Stimulated activated CD8-positive, alpha-beta memory T cell treated with anti-CD3 and anti-CD28 coated beads, Interleukin-15, amount 100 ng/mL, for 4 hours (primary cell): ENCODE measurements at places on chromosomes 16 and 17.

DNA sequence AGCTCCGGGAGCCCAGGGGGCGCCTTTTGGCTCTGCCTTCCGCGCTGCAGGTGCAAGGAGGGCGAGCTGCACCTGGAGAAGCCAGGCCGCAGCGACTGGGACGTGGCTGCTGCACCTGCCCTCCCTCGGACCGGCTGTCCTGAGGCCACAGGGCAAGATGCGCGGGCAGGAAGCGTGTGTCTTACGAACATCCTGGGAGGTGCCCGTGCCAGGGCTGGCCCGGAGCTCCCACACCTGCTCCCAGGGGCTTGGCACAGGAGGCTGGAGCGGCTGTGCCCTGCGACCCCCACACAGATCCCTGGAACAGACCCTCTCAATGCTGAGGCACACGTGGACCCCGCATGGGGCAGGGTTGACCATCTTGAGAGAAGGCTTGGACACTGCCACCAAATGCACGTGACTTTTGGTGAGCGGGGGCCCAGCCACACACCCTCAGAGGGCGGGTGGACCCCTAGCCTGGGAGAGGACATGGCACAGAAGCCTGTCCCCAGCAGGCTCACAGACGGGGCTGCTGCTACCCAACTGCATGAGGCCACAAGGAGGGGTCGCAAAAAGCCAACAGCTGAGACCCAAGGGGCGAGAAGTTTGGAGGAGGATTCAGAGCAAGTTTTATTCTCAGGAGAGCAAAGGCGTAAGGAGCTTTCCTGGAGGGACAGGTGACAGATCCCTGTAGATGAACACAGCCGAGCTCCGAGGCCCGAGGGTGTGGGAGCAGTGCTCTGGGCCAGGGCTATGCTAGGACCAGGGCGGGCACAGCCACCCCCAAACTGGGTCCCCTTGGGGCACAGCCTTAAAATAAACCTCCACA, 11.4 kb downstream of the NDUFAF8 start:
- no peak for DNase-seq

DNA sequence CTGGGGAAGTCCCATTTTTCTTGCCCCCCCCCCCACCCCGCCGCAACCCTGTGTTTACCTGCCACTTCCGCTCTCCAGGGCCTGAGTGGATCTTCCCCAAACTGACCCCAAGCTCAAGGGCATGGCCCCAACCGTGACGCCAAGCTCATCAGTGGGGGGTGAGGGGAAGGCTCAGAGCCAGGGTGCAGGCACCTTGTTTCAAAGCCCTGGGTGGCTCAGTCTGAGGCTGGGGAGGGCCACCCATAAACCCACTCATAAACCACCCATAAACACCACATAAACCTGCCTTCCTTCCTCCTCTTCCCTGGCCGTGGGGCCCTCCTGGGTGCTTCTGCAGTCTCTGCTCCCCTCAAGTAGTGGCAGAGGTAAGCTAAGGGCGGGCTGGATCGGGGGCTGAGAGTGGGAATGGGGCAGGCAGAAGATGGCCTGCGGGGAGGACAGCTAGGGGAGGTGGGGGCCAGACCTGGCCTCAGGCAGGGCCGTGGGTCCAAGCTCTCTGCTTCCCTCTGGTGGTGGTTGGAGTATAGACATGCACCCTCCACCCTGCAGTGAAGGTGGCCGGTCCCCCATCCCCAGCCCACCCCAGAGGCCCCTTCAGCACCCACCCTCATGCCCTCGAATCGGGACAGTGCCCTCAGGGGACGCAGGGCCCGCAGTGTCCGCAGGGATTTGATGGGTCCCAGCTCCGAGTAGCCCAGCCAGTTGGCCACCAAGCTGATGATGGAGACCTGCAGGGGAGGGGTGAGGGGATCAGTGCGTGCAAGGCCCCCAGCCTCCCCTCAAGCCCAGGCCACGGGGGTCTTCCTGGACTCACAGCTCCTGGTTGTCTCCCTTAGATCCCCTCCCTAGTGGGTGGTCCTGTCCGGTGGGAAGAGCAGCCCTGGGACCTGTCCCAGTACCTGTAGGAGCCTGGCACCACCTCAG, 14.6 kb upstream of the CD79B start:
- peak; percentile 21 for DNase-seq

GRCh38 chr16:307691-308312, 24.8 kb downstream of the PDIA2 start:
- DNase-seq, result no peak

- no peak for DNase-seq
Measured at GRCh38 chr16:72923757-72924156, 124.2 kb downstream of the ZFHX3 start.

DNA sequence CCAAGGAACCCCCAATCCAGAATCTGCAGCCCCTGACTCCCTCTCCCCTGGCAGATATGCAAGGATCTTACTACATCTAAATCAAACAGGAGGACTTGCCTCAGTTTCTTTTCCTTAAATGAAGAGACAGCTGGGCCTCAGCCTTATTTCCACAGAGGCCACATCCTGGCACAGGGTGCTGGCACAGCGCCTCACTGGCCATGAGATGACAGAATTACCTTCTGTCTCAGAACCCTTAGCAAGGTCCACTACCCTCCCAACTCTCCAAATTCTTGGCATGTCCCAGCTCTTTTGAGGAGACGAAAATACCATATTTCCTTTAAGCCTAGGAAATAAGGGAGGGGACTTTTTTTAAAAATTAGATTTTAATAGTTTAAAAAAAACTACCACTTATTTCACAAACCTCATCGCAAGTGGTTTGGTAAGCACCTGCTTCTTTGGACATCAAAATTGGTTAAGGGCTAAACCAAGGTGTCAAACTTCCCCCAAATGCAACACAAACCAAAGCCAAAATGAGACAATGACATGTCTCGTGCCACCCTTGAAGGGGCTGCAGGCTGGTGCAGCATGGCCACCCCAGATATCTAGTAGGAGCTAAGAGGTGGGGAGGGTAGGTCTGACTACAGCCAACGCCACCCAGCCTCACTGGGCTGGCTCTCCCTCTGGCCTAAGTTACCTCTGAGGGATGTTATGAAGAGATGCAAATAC, 25.3 kb downstream of the FAM117A start:
- no peak for DNase-seq

DNA sequence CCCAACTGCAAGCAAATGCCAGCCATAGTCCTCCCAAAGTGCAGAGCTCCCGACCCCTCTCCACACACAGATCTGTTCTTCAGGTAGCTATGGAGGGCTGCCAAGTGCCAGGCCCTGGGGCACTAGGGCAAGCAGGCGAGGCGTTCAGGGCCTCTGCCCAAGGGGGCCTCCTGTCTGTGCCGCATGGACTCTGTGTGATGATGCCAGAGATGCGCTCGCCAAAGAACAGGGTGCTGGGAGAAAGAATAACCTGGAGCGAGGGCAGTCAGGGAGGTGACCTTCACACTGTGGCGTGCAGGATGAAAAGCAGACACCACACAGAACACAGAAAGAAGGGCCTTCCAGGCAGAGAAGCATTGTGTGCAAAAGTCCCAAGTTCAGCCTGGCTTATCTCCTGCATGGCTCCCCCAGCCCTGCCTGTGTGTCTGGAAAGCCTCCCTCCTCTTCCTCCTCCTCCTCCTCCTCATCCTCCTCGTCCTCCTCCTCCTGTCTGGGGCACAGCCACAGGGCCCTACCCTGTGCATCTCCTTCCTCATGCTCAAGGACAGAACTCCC, 44.2 kb downstream of the PEMT start:
- no peak for DNase-seq

DNA sequence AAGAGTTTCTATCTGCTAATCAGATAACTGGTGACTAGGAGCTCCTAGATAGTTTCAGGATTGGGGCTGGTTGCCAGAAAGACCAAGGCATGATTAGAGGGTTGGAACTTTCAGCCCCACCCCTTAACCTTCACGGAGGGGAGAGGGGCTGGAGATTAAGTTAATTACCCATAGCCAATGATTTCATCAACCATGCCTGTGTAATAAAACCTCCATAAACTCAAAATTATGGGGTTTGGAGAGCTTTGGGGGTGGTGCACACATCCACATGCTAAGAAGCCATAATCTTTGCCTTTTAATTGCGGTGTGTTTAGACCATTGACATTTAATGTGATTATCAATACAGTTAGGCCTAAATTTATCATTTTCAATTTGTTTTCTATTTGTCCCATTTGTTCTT, 161.7 kb downstream of the CDK5R1 start:
- no peak for DNase-seq

- DNase-seq, result no peak
Measured at GRCh38 chr16:2749936-2750335, 2.5 kb upstream of the SRRM2 start.

DNA sequence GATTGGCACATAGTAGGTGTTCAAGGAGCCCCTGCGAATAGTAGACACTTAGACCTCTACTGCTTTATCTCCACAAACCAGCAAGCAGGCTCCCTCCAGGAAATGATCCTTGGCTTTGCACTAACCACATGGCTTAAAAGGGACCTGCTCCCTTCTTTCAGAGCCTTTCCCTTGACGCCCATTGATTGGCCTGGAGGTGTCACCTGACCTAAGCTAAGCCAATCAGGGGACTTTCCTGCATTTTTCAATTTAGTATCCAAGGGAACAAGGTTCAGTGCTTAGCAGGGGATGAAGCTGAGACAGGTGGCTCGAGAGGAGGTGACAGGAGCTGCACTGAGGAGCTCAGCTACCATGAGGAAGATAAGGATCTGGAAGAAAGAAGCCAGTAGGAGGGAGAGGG, 52.8 kb downstream of the CLEC19A start:
- DNase-seq, result no peak

GRCh38 chr17:47641202-47641601, 8.5 kb upstream of the KPNB1 start:
- no peak for DNase-seq

- no peak for DNase-seq
Measured at GRCh38 chr16:86939609-86940008, 361.3 kb downstream of the FOXL1 start.

DNA sequence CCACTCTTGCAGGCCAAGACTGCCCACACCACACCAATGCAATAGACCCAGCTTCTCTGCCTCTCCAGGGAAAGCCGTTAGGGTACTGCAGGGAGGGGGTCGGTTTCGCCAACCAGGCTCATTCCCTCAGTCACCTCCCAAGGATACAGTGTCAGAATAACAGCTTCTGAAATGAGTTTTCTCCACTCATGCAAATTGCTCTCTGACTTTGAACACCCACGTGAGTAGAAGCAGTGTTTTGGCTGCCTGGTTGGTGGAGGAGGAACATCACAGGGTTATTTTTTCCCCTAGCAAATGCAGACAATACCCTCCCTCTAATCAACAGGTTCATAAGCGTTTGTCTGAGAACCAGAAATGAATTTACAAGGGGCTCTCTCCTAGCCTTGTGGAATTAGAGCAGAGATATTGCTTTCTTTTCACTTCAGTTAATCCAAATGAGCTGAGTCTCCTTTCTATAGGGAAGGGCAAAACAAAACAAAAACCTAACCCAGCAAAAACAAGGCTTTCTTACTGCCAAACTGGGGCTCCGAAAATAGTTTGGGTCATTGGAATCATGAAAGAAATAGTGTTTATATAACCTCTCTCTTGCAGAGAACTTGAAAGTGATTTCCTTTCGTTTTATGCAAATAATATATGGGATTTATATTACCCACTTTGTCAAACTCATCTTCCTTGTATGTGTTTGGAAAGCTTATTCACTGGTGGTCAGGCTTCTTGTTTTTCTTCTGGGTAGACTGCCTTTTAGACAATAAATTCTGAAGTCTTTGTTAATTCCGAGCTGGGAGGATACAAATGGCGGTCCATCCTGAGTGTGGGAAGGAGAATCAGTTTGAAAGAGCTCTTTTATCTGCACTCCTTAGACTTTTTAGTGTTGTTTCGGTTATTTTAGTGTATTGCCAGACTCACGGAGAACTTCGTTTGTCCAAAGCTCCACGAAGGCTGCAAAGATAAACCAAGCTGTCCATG, 229.9 kb downstream of the MSI2 start:
- DNase-seq, result no peak

- DNase-seq, result no peak
Measured at GRCh38 chr16:2535625-2536013, 2.2 kb upstream of the PDPK1 start.

- DNase-seq, result no peak
Measured at GRCh38 chr16:30539000-30539964, 4.6 kb upstream of the ZNF747 start.

DNA sequence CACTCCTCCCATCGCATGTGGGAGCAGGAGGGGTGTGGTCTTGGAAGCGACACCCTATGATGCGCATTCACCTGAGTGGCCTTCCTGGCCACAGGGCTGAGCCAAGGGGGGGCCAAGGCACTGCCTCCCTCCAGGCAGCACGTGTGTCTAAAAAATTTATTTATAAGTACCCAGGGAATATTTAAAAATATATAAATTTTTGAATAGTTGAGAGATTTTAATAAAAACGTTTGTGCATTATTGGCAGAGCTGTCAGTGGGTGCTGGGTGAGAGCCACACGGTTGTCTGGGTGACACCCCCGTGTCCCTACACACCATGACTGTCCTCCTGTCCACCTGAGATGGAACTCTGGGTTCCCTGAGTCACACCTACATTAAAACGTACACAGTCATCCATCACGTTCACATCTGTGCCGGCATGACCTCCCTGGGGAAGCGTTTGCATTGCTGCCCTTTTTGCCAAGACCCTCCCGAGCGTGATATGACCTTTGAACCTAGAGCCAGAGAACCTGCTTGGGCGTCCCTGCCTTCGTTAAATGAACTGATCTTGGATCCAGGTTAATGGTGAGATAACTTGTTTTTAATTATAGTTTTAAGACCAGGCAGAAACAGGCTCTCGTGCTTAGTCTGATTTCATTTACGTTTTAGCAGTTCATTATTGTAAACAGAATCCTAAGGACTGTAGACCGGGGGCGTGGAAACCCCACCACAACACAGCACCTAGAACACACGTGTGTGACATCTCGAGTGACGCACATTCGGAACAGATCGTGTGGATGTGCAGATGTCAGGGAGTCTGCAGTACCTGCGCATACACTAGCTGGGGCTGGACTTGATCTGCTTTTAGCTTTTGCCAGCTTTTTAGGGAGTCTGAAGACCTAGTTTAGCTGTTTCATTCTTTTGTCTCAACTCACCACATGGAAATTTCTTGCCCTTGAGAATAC, 192.8 kb upstream of the CHMP6 start:
- no peak for DNase-seq

- no peak for DNase-seq
Measured at GRCh38 chr17:50079334-50080095, 15.6 kb upstream of the PDK2 start.
